Activated naive CD4-positive, alpha-beta T cell treated with Interleukin-2 at 50 U/mL for 16 hours (primary cell): ENCODE measurements at places on chromosomes 13 and 19.

DNA sequence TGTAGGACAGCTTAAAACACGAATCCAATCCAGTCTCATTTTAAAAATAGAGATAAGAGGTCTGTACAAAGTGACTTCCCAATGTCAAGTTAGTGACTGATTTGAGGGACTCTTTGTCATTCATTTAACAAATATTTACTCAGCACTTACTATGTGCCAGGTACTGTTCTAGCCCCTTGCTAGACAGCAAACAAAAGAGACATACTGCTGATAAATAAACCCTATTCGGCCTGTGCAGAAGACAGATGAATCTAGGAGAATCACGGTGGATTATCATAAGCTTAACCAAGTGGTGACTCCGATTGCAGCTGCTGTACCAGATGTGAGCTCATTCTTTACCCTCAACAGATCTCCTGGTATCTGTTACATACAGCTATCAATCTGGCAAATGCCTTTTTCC, 6.4 kb upstream of the ELF1 start:
- no peak for DNase-seq

DNA sequence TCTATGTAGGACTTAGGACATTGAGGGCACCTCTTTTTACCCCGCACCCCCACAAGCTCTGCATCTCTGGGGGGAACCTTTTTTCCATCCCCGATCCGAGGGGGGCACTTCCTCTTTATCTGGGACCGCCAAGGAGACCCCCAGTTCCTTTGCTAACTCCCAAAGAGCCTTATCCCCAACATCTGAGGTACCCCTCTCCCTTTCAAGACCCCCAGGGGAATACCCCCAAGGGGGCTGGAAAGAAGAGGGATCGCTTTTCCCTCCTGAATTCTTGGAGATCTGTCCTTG, 1.1 kb downstream of the TNFSF9 start:
- no peak for DNase-seq

DNA sequence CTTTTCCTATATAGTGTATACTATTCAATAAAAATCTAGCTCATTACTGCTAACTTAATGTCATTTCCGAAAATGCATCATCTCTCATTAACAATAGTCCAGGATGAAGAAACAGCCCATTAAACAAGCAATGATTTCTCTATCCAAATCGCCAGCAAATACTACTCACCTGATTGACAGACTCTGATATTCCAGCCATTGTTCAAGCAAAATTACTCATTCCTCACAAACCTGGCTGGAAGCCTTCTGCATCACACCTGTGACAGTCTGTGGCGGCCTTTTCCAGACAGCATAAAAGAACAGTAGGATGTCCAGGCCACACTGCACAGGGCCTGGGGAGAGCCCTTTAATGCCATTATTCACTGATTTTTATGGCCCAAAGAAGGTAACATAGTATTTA, 115.9 kb downstream of the ABCC4 start:
- no peak for DNase-seq

DNA sequence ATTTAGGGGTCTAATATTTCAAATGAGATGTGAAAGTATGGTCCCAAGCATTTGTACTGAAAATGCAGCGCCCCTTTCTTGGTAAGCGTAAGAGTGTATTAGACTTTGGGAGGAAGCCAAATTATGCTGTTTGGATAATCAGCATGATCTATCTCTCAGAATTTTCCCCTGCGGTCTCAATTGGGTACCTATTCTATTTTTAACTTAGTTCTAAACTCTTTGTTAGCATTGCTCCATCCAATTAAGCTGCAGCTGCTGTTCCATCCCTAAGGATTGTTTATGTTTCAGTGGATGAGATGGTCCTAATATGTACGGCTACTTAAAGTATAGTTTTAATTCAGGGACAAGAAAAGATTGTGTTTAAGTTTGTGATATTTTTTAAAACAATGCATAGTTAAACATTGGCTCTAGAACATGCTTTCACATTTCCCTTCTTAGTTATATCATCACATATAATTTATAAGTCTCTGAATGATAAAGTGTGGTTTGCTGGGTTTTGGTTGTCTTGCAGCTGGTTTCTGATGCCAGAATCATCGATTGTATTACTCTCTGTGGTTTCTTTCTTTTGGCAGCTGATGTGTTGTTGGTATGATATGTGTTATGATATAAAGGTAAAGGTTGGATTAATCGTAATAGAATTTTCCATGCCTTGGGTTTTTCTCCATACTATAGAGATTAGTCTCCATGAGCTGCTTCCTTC, 15.0 kb downstream of the POLR1D start:
- no peak for DNase-seq

DNA sequence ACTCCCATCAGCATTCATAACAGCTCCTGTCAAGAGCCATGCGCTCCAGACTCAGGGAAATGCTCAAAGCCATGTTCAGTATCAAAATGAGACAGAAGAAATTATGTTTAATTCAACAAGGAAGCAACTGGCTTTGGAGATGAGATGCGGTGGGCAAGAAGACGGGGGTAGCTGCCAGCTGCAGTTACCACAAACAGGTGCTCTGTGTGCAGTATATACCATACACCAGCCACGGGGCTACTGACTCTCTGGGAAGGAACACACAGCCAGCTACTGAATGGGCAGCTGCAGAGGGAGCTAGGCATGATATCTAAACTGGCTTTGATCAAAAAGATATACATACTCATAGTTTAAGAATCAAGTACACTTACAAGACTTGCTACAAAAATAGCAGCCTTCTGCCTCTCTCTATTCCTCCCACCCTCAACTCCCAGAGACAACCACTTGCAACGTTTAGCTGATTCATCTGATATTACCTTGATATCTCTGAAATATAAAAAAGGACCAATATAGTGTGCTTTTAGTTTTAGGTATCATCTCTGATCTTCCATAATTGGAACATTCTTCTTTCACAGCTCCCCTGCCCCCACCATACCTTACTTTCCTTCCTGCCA, 593.0 kb downstream of the UQCRFS1 start:
- DNase-seq, result no peak
